Calu3 (cell line): ENCODE measurements at places on chromosomes 1 and 21. TPM values are rescaled to one million over a fixed set of nuclear protein-coding genes. Genes with fewer than 3 reads are reported as not detected.
A peak's percentile ranks its signal among the peaks of the same experiment; 100 is the strongest.

DNA sequence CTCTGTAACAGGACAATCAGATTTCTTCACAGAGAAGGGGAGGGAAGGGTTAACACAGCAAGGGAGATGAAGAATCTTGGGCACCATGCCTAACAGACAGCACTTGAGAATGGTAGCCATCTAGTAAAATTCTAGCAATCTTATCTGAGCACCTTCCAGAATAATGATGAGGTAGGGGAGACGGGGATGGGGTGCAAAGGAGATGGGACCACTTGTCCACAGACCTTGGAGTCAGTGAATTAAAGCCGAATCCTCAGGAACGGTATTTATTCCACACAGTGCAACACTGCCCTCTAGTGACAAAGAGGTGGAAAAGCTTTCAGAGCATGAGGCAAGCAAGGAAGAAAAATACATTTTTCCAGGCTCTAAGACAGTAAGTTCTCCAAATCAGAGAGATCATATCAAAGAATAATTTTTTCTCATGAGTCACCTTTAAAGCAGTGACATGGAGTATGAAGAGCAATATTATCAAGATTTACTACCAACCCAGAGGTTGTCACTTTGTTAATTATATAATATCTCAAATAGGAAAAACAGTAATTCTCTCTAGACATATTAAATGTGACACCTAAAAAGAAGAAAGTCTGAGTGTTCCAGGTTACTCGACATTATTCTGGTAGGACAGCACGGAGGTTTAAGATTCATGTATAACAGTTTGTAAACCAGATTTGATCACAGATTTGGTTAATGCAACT lies 43.3 kb upstream of the LPAR3 start:
- no peak overlapping the region for H3K27ac ChIP-seq
- no peaks in the 10 kb centered on the region for H3K4me1 ChIP-seq
- no peak overlapping the region for H3K4me3 ChIP-seq
- H3K27me3 ChIP-seq = no peaks in the 10 kb centered on the region

DNA sequence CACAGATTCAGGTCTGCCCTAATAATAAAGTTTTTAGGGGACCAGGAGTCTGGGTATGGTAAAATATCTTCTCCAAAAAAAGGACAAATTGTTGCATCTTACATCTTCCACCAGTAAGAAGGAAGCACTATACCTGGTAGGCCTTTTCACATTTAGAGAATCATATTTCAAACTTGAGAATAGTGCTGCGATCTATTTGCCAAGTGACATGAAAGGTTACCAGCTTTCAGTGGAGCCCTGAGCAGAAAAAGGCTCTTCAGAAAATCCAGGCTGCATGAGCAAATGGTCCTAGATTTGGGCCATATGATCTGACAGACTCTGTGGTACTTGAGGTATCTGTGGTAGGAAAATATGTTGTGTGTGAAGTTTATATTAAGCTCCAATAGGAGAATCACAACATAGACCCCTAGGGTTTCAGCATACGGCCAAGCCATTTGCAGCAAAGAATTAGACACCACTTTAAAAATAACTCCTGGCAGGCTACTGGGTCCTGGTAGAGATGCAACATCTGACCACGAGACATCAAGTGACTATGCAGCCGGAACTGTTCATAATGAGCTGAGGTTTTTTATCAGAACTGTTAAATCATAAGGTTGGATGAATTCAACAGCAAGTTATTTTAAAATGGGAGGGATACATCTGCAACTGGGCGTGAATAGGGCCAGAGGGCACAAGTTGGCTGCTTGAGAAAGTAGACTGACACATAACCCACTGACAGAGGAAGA lies 38.6 kb upstream of the CCDC190 start:
- H3K27ac ChIP-seq = no peak overlapping the region
- no peak overlapping the region for H3K4me3 ChIP-seq
- no peaks in the 10 kb centered on the region for H3K36me3 ChIP-seq
- peaks cover under 1% of the 10 kb centered on the region for H3K4me1 ChIP-seq
- DNase-seq = no peak
- H3K27me3 ChIP-seq = no peaks in the 10 kb centered on the region

GRCh38 chr1:155062702-155063411 lies 683 bp upstream of the EFNA4 start:
- H3K4me3 ChIP-seq = peak overlapping the region; percentile 76
- peaks cover 44% of the 10 kb centered on the region for H3K36me3 ChIP-seq
- no peaks in the 10 kb centered on the region for H3K27me3 ChIP-seq
- peaks cover 30% of the 10 kb centered on the region for H3K4me1 ChIP-seq

DNA sequence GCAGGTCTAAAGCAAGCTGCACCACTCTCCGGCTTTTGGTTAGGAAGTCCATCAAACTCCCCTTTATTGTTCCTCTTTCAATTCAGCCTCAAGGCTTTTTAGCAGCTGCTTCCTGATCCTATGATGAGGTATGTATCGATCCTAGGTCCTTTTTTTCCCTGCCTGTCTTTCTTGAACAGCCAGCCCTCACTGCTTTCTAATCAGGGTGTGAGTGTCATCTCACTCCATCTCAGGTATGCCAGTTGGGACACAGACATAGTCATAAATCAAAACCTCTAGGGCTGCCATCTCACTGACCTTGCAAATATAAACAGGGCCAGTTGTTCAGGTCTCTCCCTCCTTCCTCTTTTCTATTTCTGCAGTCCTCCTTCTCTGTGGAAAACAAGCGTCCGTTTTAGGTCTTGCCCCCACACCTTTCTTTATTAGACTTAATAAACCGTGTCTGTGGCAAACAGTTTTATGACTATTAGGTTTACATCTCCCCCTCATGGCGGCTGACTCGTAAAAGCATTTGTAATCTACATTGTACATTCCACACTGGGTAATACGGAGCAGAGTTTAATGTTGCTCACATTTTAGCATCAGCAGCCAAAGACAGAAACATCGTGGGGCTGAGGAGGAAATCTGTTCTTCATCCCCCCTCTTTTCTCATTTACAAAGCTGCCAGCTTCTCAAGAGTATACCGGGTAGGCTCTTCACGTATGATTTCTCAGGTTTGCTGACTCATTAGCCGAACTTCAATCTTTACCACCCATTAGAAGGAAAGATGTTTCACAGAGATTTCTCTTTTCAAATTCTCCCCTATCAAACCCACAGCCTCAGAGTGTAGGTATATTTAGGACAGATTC lies 11.6 kb downstream of the STYXL2 start:
- peak overlapping the region; percentile 17 for H3K4me3 ChIP-seq
- peak overlapping the region; percentile 4 for H3K27ac ChIP-seq
- no peaks in the 10 kb centered on the region for H3K36me3 ChIP-seq
- peaks cover 31% of the 10 kb centered on the region for H3K4me1 ChIP-seq
- no peak for DNase-seq

GRCh38 chr1:43304771-43305300 lies 4.1 kb downstream of the TIE1 start:
- no peak for DNase-seq
- H3K27me3 ChIP-seq = peaks cover 62% of the 10 kb centered on the region
- no peaks in the 10 kb centered on the region for H3K36me3 ChIP-seq
- H3K4me3 ChIP-seq = no peak overlapping the region
- H3K4me1 ChIP-seq = no peaks in the 10 kb centered on the region

- H3K27ac ChIP-seq = no peak overlapping the region
- DNase-seq = no peak
- H3K4me3 ChIP-seq = no peak overlapping the region
- no peaks in the 10 kb centered on the region for H3K36me3 ChIP-seq
These were observed 23.3 kb downstream of the SHISA4 start for GRCh38 chr1:201911826-201912571.

GRCh38 chr1:22551591-22551990 lies 11.7 kb upstream of the EPHA8 start:
- H3K4me3 ChIP-seq = no peak overlapping the region
- no peak for DNase-seq
- no peaks in the 10 kb centered on the region for H3K36me3 ChIP-seq
- peaks cover 9% of the 10 kb centered on the region for H3K4me1 ChIP-seq
- peaks cover 100% of the 10 kb centered on the region for H3K27me3 ChIP-seq

DNA sequence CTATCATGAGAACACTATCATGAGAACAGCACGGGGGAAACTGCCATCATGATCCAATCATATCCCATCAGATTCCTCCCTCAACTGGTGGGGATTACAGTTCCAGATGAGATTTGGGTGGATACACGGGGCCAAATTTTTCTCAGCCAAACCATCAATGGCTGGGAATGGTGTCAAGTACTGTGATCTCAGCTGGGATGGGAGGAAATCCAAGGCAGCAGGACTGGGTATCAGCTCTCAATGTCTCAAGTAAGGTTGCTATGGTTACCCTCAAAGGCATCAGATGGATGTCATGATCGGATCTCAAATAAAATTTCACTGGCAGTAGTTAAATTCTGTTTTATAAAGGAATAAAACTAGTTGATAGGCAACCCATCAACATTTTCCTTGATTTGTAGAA lies 399.0 kb downstream of the KCNT2 start:
- H3K4me1 ChIP-seq = no peaks in the 10 kb centered on the region
- H3K27me3 ChIP-seq = no peaks in the 10 kb centered on the region
- H3K27ac ChIP-seq = no peak overlapping the region

GRCh38 chr1:55148676-55149075 lies 66.5 kb downstream of the USP24 start:
- H3K4me3 ChIP-seq = no peak overlapping the region
- no peaks in the 10 kb centered on the region for H3K27me3 ChIP-seq
- H3K36me3 ChIP-seq = peaks cover 10% of the 10 kb centered on the region
- no peaks in the 10 kb centered on the region for H3K4me1 ChIP-seq

DNA sequence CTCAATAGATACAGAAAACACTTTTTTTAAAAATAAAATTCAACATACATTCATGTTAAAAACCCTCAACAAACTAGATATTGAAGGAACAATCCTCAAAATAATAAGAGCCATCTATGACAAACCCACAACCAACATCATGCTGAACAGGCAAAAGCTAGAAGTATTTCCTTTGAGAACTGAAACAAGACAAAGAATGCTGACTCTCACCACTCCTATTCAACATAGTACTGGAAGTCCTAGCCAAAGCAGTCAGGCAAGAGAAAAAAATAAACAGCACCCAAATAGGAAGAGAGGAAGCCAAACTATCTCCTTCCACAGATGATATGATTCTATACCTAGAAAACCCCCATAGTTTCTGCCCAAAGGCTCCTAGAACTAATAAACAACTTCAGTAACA lies 46.2 kb upstream of the IVNS1ABP start:
- H3K36me3 ChIP-seq = peaks cover 5% of the 10 kb centered on the region
- no peak overlapping the region for H3K4me3 ChIP-seq
- H3K4me1 ChIP-seq = peaks cover 25% of the 10 kb centered on the region
- H3K27me3 ChIP-seq = no peaks in the 10 kb centered on the region
- no peak overlapping the region for H3K27ac ChIP-seq
- no peak for DNase-seq

DNA sequence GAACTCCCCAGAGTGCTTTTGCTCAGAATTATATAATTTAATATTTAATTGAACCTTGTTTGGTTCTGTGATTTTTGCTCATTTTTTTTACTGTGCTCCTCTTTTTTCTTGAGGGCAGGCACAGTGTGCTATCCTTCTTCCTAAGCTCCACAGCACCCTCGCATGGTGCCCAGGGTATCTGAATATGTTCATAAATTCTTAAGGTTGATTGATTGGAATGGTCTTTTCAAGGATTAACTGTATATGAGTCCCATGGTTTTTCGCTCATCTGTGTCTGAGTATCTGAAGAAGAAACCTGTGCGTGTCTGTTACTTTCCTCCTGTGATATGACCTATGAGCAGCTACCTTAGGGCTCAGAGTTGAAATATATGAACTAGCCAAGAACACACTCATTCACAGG lies 393.7 kb downstream of the HLX start:
- no peak overlapping the region for H3K27ac ChIP-seq
- no peaks in the 10 kb centered on the region for H3K36me3 ChIP-seq
- H3K4me3 ChIP-seq = no peak overlapping the region
- H3K27me3 ChIP-seq = no peaks in the 10 kb centered on the region
- H3K4me1 ChIP-seq = no peaks in the 10 kb centered on the region
- peak; percentile 27 for DNase-seq

DNA sequence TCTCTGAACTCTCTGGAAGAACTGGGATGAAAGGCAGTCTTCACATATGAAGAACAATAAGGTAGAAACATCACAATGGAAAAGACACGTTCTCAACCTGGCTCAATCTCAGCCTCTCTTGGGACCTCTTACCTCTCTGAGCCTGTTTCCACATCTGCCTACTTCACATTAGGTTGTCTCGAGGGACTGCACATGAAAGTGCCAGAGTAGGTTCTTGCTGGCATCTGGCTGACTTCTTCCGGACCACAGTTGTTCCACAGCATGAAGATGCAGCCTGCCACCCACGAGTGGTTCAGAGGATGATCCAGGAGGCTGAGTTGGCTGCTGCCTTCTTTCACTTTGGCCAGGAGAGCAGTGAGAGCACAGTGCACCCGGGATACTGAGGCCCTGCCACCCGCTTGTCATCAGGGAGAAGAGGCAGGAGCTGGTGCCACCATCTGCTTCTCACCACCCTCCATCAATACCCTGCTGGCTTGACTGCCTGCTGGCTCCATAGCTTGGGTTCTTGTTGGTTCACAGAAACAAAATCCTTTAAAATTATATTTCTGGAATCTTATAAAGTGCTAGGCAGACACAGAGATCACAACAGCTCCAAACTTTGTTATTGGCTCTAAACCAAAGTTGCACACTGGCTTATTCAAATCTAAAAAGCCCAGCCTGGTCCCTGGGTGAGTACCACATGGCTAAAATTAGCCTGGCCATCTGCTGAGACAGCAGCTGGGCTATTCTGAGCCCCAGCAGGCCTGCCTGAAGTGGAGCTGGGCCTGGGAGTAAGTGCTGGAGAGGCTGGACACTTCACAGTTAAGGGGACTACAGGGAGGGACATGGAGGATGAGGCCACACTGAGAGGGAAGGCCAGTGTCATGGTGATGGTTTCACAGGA lies 46.9 kb upstream of the LIN9 start:
- no peaks in the 10 kb centered on the region for H3K27me3 ChIP-seq
- DNase-seq = no peak
- peaks cover 10% of the 10 kb centered on the region for H3K36me3 ChIP-seq
- no peak overlapping the region for H3K27ac ChIP-seq

DNA sequence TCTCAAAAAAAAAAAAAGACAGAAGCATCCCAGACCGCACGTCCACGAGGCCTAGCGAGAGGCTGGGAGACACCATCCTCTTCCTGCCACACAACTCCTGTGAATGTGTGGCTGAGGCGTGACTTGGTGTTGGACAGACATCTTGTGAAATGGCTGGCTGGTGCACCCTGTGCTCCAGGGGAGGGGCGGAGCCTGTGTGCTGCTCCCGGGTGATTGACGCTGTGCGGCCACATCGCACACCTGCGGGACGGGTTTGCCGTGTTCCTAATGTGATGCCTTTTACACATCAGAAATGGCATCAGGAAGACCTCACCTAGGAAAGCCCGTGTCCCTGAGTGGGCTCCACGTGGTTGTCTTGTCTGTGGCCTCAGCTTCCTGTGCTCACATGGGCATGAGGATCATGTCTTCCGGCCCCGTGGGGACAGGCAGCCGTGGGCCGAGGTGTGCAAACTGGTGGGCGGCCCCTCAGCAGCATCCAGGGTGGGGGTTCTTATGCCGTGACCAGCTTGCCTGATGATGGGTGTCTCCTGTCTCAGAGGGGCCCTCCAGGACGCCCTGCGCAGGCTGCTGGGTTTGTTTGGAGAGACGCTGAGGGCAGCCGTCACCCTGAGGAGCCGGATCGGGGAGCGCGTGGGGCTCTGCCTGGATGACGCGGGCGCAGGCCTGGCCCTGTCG lies 64.4 kb downstream of the PCNT start:
- no peak overlapping the region for H3K27ac ChIP-seq
- DNase-seq = no peak
- no peak overlapping the region for H3K4me3 ChIP-seq
- H3K27me3 ChIP-seq = no peaks in the 10 kb centered on the region
- peaks cover 30% of the 10 kb centered on the region for H3K36me3 ChIP-seq

The DR1 gene
- 51.1 and 51.5 TPM in 2 replicates for total RNA-seq

The CLDN8 gene
- 0.24 and 0.45 TPM in 2 replicates for total RNA-seq

The CD244 gene
- not detected in 2 replicates for total RNA-seq

The MEX3A gene
- 3.3 and 5.0 TPM in 2 replicates for total RNA-seq

The PYCR2 gene
- total RNA-seq = 81.6 and 91.9 TPM in 2 replicates

The IRF6 gene
- total RNA-seq = 44.1 and 51.2 TPM in 2 replicates

The KLHDC8A gene
- not detected in 2 replicates for total RNA-seq

The RGL1 gene
- total RNA-seq = 2.7 and 4.8 TPM in 2 replicates

The KRTAP6-3 gene
- not detected in 2 replicates for total RNA-seq
